SK-N-MC (cell line): ENCODE measurements at places on chromosomes 2 and 18.

GRCh38 chr2:79621755-79622154 lies 108.9 kb downstream of the CTNNA2 start:
- no peak for DNase-seq

DNA sequence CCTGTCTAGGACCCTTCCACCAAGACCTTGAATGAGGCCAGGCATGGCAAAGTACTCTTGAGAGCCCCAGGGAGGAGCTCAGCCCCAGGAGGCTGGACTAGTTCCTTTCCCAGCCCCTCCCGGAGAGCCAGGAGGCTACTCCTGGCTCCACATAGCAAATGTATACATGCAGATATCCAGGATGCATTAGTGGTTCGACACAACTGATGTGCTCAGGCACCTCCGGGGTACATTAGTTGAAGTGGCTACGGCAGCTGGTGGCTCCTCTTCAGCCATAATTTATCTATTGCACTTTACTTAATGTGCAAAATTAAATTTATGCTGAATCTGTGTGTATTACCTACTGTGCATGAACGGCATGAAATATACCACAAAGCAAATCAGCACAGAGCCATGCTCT lies 182.8 kb upstream of the MEIS1 start:
- DNase-seq = no peak

GRCh38 chr18:24799720-24800119 lies 339.3 kb downstream of the HRH4 start:
- no peak for DNase-seq

DNA sequence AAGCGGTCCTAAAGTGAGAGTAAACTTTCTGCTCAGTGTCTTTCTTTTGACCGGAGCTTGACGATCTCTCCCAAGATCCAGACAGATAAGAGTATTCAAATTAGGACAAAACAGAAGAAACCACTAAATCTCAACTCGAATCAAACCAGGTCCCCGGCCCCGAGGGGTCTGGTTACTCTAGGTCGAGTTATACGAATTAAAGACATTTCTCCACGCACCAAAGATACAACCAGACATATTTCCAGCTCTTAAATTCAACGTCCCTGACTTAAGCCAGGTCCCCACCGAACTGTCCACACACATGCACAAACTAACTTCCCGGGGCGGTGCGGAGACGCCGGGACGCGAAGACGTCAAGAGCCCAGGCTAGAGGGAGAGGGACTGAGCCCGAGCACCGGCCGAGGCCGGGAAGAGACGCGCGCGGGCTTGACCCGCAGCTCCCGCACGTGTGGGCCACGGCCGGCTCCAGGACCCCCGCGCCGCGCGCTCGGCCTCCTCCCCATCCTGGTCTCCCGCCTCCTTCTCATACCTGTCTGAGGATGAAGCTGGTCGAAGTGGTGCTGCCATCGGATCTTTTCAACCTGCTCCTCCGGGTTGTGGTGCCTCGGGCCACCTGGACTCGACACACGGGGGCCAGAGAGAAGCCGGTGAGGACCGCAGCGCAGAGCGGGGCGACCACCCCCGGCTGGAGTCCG lies 896 bp downstream of the CACNB4 start:
- no peak for DNase-seq

DNA sequence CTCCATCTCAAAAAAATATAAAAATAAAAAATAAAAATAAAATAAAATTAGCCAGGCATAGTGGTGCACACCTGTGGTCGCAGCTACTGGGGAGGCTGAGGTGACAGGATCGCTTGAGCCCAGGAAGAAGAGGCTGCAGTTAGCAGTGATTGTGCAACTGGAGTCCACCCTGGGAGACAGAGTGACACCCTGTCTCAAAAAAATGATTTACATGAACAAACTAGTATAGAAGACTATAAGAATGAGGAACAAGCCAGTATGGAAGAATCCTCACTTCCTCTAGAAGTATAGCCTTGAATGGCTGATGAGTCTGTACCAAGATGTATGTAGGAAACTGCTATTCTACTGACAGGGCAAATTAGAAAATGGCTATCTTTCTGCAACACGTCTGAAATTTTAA lies 10.9 kb downstream of the YES1 start:
- no peak for DNase-seq

GRCh38 chr2:1605102-1606045 lies 138.9 kb downstream of the PXDN start:
- DNase-seq = no peak

DNA sequence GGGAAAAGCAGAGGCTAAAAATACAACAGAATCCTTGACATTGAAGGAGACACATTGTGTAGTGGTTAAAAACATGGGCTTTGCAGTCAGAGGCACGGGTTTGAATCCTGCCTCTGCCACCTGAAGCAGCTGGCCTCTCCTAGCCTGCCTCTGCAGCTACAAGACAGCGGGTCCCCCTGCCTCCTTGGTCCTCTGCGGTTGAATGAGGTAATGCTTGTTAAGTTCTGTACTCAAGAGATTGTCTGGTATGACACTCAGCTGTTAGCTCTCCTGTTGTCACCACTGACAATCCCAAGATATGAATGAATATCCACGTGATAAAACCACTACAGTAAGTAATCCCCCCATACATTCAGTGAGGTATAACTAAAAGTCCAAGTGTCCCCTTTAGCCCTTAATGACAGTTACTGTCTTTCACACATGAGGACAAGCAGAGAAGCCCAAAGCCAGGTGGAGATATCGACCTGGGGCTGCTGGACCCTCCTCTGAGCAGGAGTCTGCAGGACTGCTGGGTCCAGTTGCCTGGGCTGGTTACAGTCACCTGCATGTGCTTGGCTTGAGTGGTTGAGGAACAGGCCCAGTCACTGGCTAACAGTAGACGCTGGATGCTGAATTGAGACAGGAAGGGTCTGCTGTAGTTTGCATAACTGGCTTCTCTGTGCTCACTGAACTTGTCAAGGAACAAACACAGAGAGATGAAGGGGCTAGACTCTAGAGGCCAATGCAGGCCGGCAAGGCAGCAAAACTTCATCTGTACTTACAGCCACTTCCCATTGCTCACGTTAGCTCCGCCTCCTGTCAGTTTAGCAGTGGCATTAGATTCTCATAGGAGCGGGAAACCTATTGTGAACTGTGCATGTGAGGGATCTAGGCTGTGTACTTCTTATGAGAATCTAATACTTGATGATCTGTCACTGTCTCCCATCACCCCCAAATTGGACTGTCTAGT lies 85.5 kb downstream of the TGFA start:
- DNase-seq = no peak

DNA sequence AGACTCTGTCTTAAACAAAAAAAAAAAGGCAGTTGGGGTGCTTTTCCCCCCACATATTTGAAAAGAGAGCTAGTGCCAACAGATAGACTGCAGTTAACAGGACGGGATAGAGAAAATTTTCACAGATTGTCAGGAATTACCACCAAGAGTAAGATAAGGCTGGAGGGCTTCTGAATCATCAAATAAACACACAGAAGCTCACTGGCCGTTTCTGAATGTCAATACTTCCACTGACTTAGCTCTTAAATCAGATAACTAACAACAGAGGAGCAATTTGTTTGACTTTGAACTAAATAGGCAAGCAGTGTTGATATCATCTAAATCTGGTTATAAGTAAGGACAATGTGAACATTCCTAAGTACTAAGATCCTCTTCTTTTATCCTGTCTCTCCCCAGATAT lies 34.7 kb downstream of the PIEZO2 start:
- DNase-seq = no peak

- DNase-seq = no peak
Measured at GRCh38 chr2:200222791-200223190, 83.7 kb upstream of the SPATS2L start.

DNA sequence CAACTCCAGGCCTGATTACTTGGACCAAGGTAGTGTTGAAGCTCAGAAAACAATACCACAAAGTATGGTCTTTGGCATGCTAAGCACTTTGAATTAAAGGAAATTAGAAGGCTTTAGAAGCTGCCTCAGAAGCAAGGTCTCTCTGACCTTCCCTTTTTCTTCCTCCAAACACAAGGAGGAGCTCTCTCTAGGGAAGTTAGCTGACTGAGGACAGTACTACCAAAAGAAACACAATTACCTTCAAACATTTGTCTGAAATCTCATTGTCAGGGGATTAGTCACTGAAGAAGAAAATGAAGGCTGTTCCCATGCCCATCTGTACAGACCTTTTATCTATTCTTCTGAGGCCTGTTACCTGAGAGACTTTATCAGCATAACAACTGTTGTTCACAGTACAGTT lies 279.3 kb downstream of the CDH20 start:
- DNase-seq = no peak

- DNase-seq = no peak
Measured at GRCh38 chr2:28828382-28828781, 17.7 kb downstream of the SPDYA start.

DNA sequence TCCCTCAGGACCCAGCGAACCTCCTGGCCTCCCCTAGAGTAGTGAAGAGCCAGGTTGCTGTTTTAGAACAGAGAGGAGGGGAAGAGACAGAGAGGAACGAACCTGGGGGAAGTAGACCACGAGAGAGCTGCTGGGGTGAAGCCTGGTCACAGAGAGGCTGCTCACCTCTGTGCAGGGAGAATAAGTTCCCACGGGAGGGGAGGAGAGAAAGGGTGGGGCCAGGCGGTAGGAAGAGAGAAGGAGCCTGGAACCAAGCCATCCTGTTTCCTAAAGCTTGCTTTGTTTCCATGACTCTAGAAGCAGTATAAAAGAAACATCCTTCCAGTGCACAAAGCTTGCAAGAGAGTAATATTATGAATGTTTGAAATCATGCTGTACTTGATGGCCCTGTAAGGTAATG lies 147.9 kb downstream of the MYT1L start:
- DNase-seq = no peak

DNA sequence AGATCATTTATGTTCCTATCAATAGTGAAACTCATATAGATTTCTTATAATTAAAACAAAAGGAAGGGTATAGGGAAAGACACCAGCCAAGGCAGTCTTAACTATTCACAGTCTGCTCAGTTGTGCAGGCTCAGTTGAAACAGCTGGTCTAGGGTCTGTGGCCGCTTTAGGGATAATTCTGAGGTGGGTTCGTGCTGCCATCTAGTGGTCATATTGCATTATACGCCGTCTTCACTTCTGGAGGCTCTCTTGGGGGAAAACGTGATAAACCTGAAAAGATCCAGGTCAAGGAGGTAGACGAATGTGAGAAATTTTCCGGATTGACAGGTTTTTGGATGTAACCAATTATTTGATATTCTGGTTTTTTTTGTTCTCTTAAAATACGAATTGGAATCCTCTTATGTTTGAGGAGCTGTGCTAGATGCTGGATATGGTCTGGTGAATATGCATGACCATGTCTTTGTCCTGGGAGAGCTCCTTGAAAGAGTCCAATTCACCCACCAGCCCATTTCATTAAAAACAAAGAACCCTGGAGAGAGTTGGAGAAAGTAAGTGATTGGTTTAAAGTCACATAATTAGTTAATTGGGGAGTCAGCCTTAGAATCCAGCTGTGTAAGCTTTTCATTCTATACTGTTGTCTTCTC lies 492.4 kb downstream of the PLCL1 start:
- peak; percentile 35 for DNase-seq

GRCh38 chr18:48831113-48831759 lies 119.5 kb downstream of the SMAD7 start:
- DNase-seq = no peak

- no peak for DNase-seq
Measured at GRCh38 chr18:1511619-1512311, 607.1 kb downstream of the ADCYAP1 start.

GRCh38 chr2:192357217-192357616 lies 162.5 kb upstream of the TMEFF2 start:
- no peak for DNase-seq

- no peak for DNase-seq
Measured at GRCh38 chr2:240360645-240361475, 74.6 kb upstream of the GPC1 start.

DNA sequence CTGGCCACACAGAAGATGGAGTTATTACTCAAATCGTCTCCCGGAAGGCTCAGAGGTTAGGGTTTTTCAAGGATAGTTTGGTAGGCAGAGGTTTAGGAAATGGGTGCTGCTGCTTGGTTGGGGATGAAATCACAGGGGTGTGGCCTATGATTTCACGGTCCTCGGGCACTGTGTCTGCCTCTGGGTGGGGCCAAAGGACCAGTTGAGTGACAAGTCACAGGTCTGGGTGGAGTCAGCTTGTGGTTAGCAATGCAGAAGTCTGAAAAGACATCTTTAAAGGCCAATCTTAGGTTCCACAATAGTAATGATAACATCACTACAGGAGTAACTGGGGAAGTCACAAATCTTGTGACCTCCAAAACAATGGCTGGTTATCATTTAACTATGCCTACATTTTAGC lies 387.8 kb downstream of the ZNF521 start:
- DNase-seq = no peak

DNA sequence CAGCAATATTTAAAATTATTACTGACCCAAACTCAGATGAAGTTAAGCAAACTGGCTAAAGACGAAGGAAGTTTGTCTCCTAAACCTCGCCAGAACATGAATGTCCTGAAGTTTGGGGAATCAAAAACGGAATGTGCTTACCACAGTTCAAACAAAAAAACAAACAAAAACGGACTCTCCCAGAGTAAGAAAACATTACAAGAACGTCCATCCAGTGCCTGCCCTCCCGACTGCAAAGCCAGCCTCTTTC lies 1.1 kb downstream of the KANSL1L start:
- DNase-seq = no peak

GRCh38 chr2:11495844-11496681 lies 30.1 kb upstream of the E2F6 start:
- DNase-seq = no peak
